ENCODE measurements at places on chromosomes 13 and 19. TPM values are rescaled to one million over a fixed set of nuclear protein-coding genes. Genes with fewer than 3 reads are reported as not detected.

- DNase-seq: no peak
Observed at GRCh38 chr13:27770809-27771208, 21.5 kb upstream of the GSX1 start.

DNA sequence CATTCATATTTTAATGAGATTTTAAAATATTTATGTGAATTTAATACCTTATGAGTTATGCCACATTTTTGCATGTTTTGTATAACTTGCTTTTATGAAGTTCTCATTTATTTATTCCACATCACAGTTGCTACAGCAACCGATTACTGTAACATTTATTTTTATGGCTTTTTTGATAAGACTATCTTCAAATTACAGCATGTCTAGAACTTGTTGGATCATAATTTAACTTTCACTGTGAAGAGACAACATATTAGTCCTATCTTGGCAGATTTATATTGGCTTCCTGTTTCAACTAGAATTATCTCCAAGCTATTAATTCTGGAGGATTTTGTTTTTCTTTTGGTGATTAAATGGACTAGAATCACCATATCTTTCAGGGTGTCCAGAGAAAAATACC, 793.7 kb upstream of the SLITRK5 start:
- DNase-seq: no peak

- DNase-seq: no peak
Observed at GRCh38 chr13:32453981-32454380, 26.1 kb upstream of the N4BP2L1 start.

- no peak for DNase-seq
Observed at GRCh38 chr13:78046331-78046730, 127.7 kb upstream of the EDNRB start.

- no peak for DNase-seq
Observed at GRCh38 chr13:99390601-99391000, 83.4 kb upstream of the GPR183 start.

DNA sequence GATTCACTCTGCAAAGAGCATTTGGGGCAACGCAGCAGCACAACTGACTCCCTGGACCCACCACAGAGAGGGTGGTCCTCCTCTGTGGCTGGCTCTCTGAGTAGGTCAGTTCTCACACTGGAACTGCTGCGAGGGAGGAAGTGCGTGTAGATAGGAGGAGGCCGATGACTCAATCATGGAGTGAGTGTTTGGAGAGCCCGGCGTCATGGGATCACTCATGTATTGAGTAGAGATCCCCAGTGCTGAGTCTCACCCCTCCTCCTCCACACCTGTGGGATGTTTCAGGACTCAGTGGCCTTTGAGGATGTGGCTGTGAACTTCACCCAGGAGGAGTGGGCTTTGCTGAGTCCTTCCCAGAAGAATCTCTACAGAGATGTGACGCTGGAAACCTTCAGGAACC, 8.9 kb downstream of the ZNF101 start:
- DNase-seq: no peak

DNA sequence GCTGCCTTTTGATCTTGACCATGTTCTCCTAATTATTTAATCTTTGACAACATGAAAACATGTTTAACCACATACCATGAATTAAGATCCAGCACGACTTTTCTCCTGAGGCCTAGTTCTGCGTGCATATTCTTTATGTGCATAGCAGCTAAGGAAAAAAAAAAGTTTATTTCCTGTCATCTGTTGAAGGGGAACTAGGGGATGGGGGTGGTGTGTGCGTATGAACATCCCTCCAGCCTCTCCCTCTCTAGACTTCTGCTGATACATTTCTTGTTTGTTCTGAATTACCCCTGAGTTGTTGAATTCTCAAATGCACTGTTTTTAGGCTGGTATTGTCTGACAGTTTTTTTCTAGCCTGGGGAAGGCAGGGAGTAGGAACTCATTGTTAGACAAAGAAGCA, 543.3 kb downstream of the FGF9 start:
- DNase-seq: no peak

GRCh38 chr19:51572410-51572809, 1.3 kb downstream of the ZNF175 start:
- DNase-seq: no peak

GRCh38 chr13:52779103-52779502, 39.5 kb upstream of the CNMD start:
- DNase-seq: no peak

DNA sequence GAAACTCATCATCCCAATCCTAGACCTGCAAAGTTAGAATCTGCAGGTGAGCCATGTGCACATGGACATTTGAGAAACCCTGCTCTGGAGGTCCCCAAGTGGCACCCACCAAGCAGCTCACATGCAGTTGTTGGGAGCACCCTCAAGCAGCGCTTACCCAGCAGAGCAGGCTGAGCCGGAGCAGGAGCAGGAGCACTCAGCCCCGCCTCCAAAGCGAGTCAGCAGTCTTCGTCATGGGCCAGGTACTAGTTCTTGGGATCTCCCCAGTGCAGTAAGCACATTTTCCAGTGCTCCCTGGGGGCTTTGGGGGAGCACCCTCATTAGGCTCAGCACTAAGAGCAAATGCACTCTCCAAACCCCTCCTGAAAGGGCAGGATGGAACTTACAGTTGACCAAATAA, 572.7 kb downstream of the IRS2 start:
- no peak for DNase-seq

GRCh38 chr19:16977306-16977705, 49.3 kb downstream of the CPAMD8 start:
- no peak for DNase-seq

- DNase-seq: no peak
Observed at GRCh38 chr19:18298601-18299000, 17.2 kb upstream of the JUND start.

DNA sequence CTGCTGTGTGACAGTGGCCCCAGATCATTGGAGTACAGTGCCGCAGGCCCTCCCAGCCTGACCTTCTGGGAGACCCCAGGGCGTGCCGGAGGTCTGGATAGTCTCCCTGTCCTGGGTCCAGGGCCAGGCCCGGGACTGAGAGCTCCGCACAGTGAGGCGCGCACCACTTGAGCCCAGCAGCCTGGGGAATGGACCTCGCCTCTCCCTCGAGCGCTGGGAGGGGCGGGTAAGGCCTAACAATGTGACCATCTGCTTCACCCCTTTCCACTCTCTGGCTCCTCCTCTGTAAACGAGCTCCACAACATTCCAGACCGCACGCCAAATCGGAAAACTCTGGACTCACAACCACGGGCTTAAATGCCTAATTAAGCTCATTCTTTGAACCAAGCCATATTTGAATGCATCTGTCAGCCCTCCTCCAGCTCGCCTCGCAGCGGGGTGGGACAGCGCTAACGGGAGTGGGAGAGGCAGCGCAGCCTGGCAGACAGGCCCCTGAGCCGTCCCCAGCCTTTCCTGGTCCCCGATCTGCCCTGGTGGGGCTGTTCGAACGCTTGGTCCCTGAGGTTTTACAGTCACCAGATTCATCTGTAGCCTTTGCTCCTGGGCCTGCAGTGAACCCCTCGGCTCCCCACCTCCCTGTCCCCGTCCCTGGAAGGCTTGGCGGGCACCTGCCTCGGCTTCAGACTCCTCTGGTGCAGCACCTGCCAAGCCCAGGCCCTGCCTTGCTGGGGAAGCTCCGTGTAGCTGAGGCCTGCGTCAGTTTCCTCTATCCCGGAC, 120.7 kb upstream of the VSTM2B start:
- no peak for DNase-seq

DNA sequence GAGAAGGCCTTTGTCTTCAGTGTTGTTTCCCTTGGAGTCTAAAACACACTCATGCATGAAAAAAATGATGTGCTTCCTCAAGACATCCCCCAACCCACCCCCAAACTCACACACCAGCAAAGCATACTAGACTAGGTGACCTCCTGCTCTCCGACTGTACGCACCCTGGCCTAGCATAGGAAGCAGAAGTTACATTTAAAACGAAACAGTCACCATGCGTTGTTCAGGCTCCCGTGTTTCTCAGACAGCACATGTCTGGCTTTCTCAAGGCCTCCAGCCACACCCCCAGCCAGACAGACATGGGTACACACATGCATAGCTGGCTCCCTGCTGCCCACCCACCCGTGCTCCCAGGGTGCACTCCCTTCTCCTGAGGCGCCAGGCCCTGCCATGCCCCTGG, 28.7 kb upstream of the C1QTNF9 start:
- DNase-seq: no peak

GRCh38 chr13:111542530-111543341, 222.3 kb downstream of the TEX29 start:
- DNase-seq: no peak

DNA sequence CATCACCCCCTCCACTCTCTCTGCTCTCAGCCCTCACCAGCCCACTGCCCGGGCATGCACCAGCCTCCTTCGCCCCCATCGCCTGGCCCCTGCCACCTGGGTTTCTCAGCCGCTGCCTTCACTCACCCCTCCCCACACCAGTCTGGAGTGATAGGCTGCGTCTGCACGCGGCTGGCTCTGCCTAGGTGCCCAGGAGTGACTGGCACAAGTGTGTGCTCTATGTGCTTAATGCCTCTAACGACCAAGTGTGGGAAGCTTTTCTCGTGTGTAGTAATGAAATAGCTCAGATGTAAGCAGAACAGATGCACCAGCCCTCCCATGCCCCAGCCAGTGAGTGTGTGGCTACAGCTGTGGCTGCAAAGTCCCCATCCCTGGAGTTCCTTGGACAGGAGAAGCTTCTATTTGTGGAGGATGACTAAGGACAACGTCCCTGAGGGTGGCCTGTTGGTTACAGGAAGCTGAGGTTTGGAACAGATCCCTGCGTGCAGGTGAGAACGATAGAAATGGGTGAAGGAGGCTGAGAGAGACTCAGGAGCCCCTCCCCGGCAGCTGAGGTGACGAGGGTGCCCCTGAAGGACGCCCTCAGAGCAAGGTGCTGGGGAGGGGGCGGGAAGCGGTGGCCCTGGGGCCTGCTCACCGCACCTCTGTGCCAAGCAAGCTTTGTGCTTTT, 35.6 kb downstream of the ATP11A start:
- no peak for DNase-seq

DNA sequence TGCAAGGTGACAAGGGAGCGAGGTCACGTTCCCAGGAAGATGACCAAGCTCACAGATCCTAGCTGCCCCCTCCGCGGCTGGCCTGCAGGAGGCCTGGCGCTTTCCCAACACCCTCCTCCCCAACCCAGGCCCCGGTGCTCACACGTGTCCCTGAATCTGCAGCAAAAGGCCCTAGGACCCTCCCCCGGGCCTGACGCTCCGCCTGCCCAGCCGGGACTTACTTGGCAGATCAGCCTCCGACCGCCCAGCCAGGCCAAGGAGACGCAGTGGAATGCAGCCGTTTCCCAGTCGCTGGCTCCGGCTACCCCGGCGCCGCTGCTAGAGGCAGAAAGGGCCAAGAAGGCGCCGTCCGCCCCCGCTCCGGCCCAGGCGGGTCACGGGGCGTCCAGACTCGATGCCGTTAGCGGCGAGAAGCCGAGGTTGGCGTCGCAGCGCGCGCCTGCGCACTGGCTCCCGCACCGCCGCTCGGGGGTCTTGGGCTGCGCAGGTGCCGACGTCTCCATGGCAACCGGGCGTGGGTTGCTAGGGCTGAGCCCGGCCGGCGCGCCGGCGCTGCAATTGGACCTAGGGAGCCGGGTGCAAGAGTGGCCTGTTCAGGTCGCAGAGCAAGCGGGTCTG, at the start of gene PNMA8A:
TSS of gene PNMA8A (minus strand) at position 448 of the 618 bp plus-strand sequence. CDS start 528 bp downstream, outside the sequence.
- DNase-seq: no peak

GRCh38 chr13:23730251-23730650, 158.9 kb downstream of the MIPEP start:
- no peak for DNase-seq

- no peak for DNase-seq
Observed at GRCh38 chr19:55118401-55118991, 1.1 kb upstream of the PPP1R12C start.

- DNase-seq: no peak
Observed at GRCh38 chr19:32418155-32418554, 12.6 kb downstream of the DPY19L3 start.

- no peak for DNase-seq
Observed at GRCh38 chr13:109941221-109941620, 154.8 kb upstream of the IRS2 start.

DNA sequence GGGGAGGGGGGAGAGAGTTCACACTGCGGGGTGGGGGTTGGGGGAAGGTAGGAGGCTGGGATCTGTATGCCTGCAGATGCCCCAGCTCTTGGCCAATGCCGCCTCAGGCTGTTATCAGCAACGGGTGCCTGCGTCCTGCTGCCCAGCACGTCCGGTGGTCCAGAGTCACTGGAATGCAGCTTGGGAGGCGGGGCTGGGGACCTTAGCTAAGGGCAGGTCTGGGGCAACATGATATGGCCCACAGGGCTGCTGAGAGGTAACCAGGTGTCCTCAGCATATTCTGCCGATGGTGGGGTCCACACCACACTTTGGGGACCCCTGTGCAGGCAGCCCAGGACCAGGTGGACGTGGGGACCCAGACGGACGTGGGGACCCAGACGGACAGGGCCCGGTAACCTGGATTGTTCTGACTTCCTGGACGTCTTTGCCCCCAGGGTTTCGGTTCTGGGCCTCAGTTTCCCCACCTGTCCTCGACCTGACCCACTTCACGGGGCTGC, 668 bp upstream of the ARHGAP45 start:
- no peak for DNase-seq

- no peak for DNase-seq
Observed at GRCh38 chr13:27319404-27319803, 48.8 kb downstream of the RASL11A start.

- DNase-seq: peak; percentile 71
Observed at GRCh38 chr13:46804391-46804815, 7.4 kb upstream of the ESD start.

GRCh38 chr19:15449620-15450527, at the start of gene WIZ:
TSS of gene WIZ (minus strand) at chr19:15449956. CDS start at chr19:15448307, 1,649 bp downstream.
- no peak for DNase-seq

DNA sequence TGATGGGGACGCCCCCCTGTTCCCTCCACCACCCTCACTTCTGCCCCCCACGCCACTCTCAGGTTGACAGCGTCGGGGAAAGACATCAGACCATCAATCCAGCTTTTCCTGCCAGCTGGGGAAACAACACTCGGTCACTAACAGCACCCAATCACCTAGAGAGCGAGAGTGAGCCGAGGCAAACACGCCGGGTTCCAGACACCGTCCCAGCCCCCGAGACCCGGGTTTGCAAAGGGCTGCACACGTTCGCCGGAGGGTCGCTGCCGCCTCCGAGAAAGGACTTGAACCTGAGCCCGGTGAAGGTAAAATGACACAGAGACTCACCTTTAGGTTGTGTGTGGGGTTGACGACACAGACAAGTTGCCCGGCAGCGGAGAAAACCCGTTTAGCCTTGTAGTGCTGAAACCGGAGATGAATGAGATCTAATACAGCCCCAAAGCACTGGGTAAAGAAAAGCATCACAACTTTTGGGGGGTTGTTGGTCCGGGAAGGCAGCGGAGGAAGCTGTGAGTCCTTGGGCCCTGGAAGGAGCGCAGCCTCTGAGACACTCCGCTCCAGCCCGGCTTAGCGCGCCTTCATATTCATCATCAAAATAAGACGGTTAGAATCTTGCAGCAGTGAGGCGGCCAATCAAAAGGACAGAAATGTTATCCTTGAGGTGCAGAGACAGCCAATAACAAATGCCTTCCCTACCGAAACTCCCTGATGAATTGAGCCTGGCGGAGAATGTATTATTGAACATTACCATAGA, at the start of gene SIAH3:
TSS of gene SIAH3 (minus strand) at position 583 of the 751 bp plus-strand sequence. CDS start at position 459, 124 bp downstream.
- DNase-seq: no peak

GRCh38 chr13:51910508-51910907, 48.7 kb downstream of the CCDC70 start:
- no peak for DNase-seq

ZNF177 gene
- 1.9 TPM for polyA plus RNA-seq

CC2D1A gene
- 13.1 TPM for polyA plus RNA-seq

NLRP11 gene
- polyA plus RNA-seq: not detected

KLK14 gene
- 0.06 TPM for polyA plus RNA-seq

SYNGR4 gene
- polyA plus RNA-seq: not detected

PROSER3 gene
- 9.4 TPM for polyA plus RNA-seq

CCDC8 gene
- polyA plus RNA-seq: 6.9 TPM

ZNF583 gene
- polyA plus RNA-seq: 4.4 TPM

Data from BJ (cell line).